Fibroblast of mammary gland (primary cell): ENCODE measurements at places on chromosomes 7 and 10.

- peak; percentile 25 for DNase-seq
Observed at GRCh38 chr10:12390733-12391132, 41.4 kb downstream of the CAMK1D start.

DNA sequence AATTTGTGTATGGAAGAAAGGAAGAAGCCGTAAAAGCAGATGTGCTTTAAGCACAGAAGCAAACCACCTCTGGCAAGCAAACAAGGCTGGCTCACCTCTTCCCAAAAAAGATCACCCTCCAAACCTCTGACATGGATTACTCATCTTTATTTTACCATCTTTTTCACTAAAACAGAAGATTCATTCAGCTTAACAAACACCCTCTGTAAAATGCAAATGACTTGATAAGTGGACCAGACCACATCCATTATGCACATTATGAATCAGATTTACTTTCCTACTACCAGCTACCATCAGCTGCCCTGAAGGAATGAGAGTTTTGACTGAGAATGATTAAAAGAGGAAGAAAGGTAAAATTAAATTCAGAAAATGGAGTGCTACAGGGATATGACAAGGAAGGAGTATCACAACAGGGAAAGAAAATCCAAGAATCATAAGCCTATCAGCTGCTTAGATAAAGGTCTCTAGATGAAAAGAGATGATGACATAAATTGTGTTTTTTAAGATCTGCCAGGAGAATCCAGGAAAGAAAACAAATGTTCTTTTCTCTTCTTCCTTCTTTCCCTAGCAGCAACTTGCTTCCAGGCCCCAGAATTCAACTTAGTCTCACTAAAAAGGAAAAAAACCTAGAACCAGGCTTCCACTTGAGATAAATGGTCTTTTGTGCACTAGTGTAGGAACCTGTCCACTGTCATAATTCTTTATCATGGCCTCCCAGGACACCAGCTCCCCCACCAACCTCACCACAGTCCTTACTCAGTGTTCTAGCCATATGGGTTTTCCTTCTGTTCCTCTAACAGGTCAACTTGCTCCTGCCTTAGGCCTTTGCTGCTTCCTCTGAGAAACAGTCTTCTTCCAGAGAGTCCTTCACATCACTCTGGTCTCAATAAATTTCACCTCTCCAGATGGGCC lies 47.4 kb downstream of the JAZF1 start:
- peak; percentile 67 for DNase-seq

- DNase-seq, result peak; percentile 33
Observed at GRCh38 chr7:35753761-35754603, 46.9 kb upstream of the SEPTIN7 start.

GRCh38 chr10:11881030-11881476 lies 57.9 kb downstream of the PROSER2 start:
- no peak for DNase-seq

- DNase-seq, result peak; percentile 87
Observed at GRCh38 chr10:38054361-38054797, 39.8 kb upstream of the ZNF37A start.

- DNase-seq, result peak; percentile 70
Observed at GRCh38 chr7:137146012-137146455, 197.5 kb downstream of the PTN start.

DNA sequence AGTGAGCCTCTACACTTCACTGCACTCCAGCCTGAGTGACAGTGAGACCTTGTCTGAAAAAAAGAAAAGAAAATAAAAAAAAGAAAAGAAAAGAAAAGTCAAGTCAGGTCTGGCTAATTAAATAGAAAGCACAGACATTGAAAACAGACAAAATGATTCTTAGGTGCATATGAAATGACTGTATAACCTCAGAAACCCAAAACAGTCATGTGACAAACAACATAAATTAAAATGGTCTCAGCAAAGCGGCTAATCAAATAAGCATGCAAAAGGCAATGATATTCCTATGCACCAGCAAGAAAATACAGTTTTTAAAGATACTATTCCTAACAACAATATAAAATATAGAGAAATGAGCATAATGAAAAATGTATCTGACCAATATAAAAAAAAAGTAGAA lies 38.3 kb downstream of the LRRC20 start:
- DNase-seq, result no peak

DNA sequence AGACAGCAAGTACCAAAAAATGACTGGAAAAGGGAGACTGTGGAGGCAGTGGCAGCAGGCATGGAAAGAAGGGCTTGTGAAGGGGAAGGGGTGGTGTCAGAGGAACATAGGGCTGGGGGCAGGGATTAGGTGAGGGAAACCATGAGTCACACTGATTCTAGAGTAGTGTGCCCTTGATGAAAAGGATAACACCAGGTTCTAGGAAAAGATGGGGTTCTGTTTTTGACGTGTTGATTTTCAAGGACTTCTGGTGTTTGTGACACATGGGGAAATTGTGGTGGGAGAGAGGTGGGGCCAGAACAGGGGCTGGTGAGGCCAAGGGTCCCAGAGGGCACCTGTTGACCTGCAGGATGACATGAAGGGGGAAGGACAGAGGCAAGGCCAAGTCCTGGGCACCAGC lies 57.1 kb downstream of the FIGNL1 start:
- DNase-seq, result no peak

- peak; percentile 20 for DNase-seq
Observed at GRCh38 chr7:93877742-93878141, 12.8 kb downstream of the TFPI2 start.
